ENCODE measurements at places on chromosomes 2 and 18.

DNA sequence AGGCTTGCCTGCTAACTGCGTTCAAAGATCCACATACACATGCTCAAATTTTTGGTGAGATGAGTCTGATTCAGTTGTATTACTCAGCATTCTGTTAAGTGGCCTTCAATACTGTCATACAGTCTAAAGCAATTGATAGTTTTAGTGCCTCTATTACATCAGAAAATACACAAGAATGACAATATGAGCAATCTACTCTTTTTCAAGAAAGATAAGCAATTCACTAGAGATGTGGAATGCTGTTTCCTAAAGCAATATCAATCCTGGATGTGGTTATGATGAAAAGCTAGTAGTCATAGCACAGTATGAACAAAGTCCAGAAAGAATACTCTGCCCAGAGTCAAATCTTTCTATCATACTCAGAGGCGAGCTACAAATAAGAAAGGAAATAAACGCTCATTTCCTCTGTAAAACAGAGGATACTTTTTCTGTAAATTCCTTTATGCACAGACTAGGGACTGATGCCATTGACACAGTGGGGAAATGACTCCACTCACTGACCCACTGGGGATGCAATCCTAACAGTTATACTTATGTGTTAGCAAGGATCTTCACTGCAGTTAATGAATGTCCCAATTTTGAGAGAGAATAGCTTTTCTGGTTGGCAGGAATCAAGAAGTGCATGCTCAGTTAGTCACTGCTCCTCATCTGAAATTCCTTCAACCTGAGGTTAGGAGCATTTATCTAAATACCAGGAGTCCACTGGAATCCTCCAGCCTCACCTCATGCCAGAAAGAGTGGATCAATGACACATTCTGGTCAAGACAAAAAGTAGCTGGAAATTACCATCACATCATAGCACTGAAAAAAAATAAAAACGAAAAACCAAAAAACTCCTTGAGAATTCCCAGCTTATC is 83.3 kb downstream of the PDE11A start:
- no peak for DNase-seq

- no peak for DNase-seq
Measured at GRCh38 chr2:234422273-234422732, 74.6 kb downstream of the ARL4C start.

DNA sequence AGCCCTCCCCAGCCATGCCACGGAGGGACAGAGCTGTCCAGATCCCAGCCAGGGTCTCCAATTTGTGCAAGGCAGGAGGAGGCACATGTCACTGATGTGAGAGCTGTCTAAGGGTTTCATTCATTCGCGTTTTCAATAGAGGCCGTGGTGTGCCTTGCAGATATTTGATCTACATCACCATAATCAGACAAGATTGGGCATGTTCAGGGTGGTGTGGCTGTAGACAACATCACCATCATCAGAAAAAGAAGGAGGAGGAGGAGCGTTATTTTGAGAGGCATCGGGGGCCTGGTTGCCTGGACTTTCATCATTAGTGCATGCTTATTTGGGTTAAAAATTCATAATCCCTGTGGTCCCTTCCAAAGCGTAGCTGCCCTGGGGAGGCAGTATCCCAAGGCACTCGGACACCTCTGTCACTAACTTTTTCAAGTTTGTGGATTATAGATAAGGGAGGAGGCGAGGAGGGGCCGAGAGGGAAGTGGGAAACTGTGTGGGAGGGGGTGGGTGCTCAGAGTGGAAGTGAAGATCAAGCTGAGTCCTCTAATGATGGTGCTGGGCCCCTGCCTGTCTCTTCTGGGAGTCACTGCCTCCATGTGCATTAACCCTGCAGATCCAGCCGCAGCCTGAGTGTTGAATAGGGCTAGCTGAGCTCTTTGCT is 194.1 kb downstream of the CTIF start:
- no peak for DNase-seq

DNA sequence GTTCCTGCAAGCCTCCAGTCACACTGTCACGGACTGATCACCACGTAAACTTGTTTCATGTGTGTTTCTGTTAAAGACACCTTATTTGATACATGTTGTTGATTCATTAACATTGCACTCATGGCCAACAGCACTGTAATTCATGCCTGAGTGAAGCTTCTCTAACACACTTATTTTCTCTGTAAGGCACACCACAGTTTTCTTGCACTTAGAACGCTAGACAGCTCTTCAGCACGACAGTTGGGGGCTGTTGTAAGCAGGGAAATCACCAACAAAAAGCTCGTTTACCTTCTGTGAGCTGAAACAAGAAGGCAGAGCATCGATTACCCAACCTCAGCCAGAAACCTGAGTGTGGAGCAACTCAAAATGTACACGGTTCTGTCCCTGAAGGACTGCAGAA is 28.1 kb downstream of the TNFRSF11A start:
- no peak for DNase-seq

DNA sequence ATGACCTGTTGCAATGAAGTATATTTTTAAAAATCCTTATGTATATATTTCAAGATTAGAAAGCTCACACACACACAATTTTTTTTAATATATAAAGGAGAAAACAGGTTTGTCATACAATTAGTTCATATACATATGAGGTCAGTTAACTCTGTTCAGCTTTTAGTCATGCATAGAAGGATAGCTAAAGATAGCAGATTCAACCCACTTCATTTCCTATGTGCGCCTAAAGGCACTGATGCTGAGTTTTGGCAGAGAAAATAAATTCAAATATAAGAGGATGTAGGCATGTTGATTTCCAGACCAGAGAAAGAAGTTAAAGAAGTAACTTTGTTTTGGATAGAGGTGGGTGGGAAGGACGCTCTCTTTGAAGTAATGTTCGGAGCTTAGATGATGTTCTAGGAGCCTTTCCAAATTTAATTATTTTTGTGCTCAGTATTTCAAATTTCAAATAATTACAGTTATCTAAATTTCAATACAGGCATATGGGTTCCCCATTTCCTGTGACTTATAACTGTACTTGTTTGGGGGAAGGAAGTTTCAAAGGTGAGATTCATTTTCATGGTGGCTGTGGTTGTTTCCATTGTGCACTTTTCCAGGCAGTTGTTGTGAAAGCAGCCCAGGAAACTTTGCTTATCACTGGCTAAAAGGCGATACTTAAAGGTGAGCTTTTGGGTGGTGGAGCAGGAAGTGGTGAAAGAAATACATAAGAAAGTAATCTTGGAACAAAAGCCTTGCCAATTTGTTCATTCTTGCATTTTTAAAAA is 523.4 kb upstream of the FANCL start:
- DNase-seq = no peak

DNA sequence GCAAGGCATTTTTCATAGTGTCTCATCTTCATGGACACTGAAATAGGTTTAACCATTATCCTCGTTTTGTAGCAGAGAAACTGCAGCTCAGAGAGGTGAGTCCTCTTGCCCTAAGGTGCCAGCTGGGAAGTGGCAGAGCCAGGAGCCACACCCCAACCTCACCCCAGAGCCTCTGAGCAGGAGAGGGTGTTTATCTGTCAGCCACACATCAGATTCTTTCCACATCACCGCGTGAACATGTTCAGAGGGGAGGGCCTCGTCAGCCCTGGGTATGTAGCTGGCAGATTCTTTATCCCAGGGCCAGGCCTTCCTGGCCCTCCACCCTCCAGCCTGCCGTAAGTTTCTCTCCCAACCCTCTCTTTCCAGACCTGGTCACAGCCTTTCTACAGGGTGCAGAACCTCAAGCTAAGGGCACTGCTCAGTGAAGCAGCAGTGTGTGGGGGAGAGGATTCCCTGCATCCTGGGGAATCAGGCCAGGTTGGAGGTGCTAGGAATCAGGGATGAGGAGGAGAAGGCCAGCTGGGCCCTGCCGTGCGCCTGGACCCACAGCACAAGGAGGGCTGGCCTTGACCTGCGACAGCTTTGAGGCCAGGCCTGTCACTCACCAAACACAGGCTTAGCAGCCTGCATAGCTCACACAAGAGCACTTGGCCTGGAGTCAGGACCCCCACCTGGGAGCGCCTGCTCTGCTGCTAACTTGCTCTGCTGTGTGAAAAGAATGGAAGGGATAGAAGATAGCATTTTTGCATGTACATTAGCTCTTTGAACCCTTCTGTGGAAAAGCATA is 111.3 kb upstream of the MCFD2 start:
- no peak for DNase-seq

DNA sequence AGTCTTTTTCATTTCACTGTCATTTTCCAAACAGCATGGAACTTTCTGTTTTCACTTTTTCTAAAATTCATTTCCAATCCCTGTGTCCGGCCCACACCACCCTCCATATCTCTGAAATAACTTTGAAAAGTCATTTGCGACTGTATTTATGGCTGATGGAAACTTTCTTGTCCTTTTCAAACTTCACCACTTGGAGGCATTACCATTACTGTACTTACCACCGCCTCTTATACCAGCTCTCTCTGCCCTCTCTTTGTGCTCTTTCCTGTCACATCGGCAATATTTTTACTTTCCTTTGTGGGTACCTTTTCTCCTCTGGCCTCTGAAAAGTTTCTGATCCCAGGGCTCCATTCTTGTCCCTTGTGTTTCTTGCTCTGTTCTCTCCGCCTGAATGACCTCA is 39.5 kb upstream of the IL1RL1 start:
- DNase-seq = no peak

DNA sequence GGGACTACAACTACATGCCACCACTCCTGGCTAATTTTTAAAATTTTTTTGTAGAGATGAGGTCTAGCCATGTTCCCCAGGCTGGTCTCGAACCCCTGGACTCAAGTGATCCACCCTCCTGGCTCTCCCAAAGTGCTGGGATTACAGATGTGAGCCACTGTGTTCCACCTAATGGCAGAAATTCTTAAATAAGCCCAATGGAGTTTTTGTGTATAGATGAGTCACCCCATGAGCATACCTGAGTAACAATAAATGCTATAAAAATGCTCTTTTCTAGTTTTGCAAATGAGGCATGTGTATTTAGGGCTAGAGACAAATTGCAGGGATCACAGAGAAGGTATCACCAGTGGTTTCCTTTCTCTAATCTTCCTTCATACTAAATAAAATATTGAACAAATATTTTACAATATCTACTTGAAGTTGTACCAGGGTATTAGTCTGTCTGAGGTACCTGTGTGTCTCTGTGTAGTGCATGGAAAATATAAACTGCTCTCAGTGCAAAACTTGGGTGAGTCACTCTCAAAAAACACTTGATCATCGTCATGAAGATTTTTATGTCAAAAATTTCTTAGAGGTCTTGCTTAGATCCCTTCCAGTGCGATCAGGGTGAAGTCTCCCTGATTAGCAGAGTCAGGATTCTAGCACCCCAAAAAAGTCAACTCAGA is 337.1 kb upstream of the MMADHC start:
- DNase-seq = no peak

DNA sequence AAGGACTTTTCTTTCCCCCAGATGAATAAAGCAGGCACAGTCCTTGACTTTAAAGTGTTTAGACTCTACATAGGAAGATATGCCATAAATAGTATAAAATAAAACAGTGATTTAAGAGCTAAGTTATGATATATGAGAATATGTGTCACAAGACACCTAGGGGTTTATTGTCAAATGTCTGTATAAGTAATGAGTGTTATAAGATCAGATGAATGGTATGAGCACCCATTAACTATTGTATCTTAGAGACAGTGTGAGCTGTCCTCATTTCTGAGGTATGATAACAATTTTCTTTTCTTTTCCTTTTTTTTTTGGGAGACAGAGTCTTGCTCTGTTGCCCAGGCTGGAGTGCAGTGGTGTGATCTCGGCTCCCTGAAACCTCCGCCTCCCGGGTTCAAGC is 365.3 kb downstream of the RND3 start:
- DNase-seq = no peak

GRCh38 chr2:231423176-231423575 is 27.7 kb downstream of the B3GNT7 start:
- no peak for DNase-seq

- DNase-seq = no peak
Measured at GRCh38 chr18:2147476-2148230, 423.7 kb downstream of the METTL4 start.

DNA sequence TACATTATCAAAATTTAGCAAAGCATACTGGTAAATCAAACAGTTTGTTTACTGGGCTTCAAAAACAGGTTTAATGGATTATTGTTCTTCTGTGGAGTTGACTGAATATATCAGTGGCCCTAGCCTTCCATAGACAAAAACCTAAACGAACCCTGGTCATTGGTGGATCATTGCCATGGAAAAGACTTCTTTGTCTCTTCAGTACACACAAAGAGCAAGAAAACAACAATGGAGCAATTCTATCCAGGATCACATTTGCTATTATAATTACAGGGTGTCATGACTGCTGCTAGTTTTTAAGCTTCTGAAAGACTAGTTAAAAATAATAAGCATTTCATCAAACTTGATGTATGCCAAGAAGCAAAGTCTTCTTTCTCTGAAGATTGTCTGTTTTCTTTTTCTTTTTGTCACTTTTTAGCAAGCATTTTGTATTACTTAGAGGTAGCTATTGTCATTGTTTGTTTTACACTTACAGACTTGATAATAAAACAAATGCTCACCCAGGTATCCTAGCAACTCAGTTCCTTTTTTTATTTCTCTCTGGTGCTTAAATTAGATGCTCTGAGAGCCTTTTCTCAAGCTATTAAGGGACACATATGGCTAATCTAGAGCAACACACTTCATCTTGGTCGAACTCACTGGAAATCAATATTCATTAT is 1228.7 kb upstream of the DDX18 start:
- DNase-seq = no peak

GRCh38 chr18:69209761-69210160 is 190.9 kb upstream of the DOK6 start:
- DNase-seq = no peak

- DNase-seq = no peak
Measured at GRCh38 chr18:33578518-33579348, 714 bp downstream of the ASXL3 start.

- DNase-seq = no peak
Measured at GRCh38 chr2:36701391-36701795, 4.9 kb downstream of the VIT start.

DNA sequence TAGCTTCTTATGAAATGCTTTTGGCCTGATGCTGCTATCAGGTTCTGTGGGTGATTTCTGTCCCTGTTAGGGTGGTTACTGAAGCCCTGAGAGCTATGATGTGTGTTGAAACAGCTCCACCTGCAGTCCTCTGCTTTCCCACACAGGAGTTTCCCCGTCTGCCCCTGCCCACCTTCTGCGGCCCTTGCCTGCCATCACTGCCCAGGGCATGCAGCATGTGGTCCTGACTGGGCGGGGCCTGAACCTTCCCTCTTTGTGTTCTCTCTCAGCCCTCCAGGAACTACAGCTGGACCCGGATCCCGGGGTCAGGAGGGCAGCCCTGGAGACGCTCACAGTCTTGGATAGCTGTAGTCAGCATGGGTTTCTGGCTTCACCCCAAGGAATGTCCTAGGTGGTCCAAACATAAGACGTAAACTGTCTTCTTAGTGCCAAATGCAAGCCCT is 21.4 kb downstream of the HJURP start:
- no peak for DNase-seq

DNA sequence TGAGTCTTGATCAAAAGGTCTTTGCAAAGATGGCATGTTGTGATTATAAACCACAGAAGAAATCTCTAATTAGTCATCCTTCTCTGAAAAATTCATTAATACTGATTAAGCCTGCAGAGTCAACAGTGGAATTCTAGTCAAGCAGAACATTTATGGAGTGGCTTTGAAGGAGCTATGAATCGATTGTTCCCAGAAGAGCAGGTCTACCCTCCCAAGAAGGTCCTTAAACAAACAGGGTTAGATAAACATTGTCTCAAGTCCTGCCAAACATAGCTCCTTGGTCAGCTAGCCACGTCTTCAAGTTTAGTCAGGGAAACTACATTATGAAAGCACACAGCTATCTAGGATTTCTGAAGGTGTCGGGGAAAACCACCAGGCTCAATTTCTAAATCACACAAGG is 88.9 kb downstream of the ITGA4 start:
- DNase-seq = no peak

- no peak for DNase-seq
Measured at GRCh38 chr2:146214394-146214929, 1630.4 kb upstream of the ACVR2A start.

GRCh38 chr2:217415316-217415715 is 555.5 kb upstream of the TNP1 start:
- no peak for DNase-seq
